ENCODE measurements at places on chromosomes 12 and 14. TPM values are rescaled to one million over a fixed set of nuclear protein-coding genes. Genes with fewer than 3 reads are reported as not detected.
A peak's percentile ranks its signal among the peaks of the same experiment; 100 is the strongest.

DNA sequence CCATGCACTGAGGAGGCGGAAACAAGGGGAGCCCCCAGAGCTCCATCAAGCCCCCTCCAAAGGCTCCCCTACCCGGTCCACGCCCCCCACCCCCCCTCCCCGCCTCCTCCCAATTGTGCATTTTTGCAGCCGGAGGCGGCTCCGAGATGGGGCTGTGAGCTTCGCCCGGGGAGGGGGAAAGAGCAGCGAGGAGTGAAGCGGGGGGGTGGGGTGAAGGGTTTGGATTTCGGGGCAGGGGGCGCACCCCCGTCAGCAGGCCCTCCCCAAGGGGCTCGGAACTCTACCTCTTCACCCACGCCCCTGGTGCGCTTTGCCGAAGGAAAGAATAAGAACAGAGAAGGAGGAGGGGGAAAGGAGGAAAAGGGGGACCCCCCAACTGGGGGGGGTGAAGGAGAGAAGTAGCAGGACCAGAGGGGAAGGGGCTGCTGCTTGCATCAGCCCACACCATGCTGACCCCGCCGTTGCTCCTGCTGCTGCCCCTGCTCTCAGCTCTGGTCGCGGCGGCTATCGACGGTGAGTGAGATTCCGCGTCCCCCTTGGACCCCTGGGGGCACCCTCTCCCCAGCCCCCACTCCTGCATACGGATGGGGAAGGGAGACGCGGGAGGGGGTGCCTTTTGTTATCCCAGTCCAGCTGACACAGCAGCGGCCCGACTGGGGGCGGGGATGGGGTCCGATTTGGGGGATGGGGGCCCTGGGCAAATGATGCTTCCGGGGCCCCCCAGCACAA is 400 bp downstream of the LRP1 start:
- no peaks in the 10 kb centered on the region for H3K36me3 ChIP-seq
- H3K27me3 ChIP-seq: no peaks in the 10 kb centered on the region
- H3K4me1 ChIP-seq: peaks cover 24% of the 10 kb centered on the region
- peak overlapping the region; percentile 98 for H3K27ac ChIP-seq

FOXA1 gene
- not detected for total RNA-seq

- no peak overlapping the region for H3K4me3 ChIP-seq
- no peak for DNase-seq
- H3K27ac ChIP-seq: no peak overlapping the region
- no peaks in the 10 kb centered on the region for H3K36me3 ChIP-seq
- H3K4me1 ChIP-seq: no peaks in the 10 kb centered on the region
- H3K27me3 ChIP-seq: no peaks in the 10 kb centered on the region
Measured at GRCh38 chr12:121334513-121335343, 17.5 kb downstream of the ANAPC5 start.

GRCh38 chr12:67541625-67541991 is 106.9 kb upstream of the DYRK2 start:
- no peak for DNase-seq
- H3K4me3 ChIP-seq: no peak overlapping the region
- H3K27ac ChIP-seq: no peak overlapping the region
- H3K36me3 ChIP-seq: no peaks in the 10 kb centered on the region
- H3K4me1 ChIP-seq: no peaks in the 10 kb centered on the region
- no peaks in the 10 kb centered on the region for H3K27me3 ChIP-seq

GRCh38 chr14:97120611-97121031 is 323.4 kb downstream of the VRK1 start:
- no peaks in the 10 kb centered on the region for H3K27me3 ChIP-seq
- no peak overlapping the region for H3K4me3 ChIP-seq
- H3K36me3 ChIP-seq: no peaks in the 10 kb centered on the region
- DNase-seq: no peak
- H3K27ac ChIP-seq: no peak overlapping the region

DNA sequence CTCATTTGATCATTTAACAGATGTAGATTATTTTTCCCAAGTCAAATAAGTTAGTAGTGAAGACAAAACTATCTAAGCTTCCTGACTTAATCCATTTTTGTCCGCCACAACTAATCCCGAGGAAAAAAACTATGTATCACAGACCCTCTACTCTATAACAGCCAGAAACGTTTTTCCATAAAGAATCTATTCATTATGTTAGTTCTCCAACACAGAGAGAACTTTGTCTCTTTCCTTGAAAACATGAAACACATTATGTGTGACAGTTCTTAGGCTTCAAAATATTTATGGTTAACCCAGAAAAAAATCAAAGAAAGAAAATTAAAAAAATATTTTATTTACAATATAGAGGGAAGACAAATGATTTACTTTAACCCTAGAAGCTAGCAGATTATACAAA is 100.1 kb downstream of the PLEKHG7 start:
- no peak overlapping the region for H3K27ac ChIP-seq
- H3K4me3 ChIP-seq: no peak overlapping the region
- no peak for DNase-seq
- no peaks in the 10 kb centered on the region for H3K27me3 ChIP-seq

SYT10 gene
- 5.0 TPM for total RNA-seq

DNA sequence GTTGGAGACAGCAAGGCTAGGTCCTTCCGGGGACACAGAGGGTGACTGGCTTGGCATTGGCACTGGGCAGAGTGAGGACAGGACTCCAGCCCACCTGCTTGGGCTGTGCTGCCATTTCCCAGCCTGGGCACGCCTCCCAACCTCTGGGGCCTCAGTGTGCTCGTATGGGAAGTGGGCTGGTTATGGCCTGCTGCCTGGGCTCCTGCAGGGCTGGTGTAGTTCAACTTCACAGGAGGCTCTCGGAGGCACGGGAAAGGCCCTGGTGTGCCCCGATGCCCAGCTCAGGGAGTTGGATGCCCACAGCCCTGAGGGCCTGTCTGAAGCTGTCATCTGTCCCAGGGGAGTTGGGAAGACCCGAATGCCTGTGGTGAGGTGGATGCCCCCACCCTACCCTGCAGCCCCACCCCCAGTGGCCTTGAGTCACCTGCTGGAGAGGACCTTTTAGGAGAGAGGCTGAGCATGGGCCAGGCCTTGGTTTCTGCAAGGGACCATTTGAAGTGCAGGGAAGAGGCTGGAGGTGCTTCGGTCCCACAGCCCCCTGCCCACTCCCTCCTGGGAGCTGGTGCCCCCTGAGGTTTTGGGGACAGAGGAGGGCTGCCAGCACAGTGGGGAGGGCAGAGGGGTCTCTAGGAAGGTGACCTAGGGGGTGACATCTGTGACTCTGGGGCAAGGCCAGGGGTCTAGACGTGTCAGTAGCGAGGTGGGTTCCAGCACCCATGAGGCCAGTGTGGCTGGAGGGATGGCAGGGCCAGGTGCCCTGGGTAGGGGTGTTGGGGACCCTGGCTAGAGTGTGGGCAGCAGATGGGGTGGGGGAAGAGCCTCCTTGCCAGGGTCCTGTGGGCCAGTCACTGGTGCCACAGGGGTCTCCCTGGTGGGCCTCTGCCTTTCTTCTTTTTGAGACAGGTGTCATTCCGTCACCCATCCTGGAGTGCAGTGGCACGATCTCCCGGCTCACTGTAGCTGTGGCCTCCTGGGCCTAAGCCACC is 9.1 kb downstream of the ULK1 start:
- DNase-seq: no peak
- H3K4me3 ChIP-seq: no peak overlapping the region
- no peaks in the 10 kb centered on the region for H3K27me3 ChIP-seq
- H3K27ac ChIP-seq: no peak overlapping the region
- H3K4me1 ChIP-seq: peaks cover 15% of the 10 kb centered on the region

SLC16A7 gene
- 35.4 TPM for total RNA-seq
